NCI-H1436 treated with DMSO at 0.1 percent for 48 hours (cell line): ENCODE measurements at places on chromosomes 6 and 20.

GRCh38 chr20:39993742-39994141 is 695.3 kb downstream of the MAFB start:
- DNase-seq: no peak

DNA sequence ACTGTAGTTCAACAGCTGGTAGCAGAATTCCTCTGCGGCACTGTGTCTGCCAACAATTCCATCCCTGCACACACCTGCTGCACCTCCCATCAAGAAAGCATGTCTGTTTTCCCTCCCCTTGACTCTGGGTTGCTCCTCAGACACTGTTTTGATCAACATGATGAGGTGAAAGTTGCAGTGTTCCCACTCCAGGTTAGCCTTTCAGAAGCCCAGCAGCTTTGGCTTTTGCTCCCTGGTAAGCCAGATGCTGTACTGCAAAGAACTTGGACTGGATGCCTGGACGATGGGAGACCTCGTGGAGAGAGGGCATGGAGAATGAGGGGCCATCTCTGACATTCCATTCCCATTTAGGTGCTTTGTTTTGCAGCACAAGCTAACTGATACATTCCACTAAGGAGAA is 79.1 kb upstream of the MAFB start:
- DNase-seq: no peak

DNA sequence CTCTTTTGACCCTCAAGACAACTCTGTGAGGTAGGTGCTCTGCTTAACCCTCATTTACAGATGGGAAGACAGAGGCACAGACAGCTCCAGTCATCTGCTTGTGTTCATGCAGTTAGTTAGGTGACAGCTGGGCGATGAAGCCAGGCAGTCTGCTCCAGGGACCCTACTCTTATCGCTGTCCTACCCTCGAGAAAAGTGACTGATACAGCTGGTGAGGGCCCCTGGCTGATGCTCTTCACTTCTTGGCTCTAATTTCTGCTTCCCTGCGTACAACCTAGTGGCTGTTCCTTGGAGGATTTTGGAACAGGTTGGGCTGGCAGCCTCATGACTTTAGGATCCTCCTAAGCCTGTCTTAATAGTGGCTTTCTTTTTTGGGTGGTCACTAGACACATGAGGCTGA is 9.1 kb upstream of the TJAP1 start:
- no peak for DNase-seq

- no peak for DNase-seq
These were observed 79.5 kb upstream of the PREP start for GRCh38 chr6:105482227-105482844.

- DNase-seq: no peak
These were observed 996 bp downstream of the DOK5 start for GRCh38 chr20:54476169-54477009.

- no peak for DNase-seq
These were observed 114.9 kb downstream of the FOXC1 start for GRCh38 chr6:1724616-1725015.

GRCh38 chr6:33077908-33078307 is 2.1 kb downstream of the HLA-DPB1 start:
- no peak for DNase-seq

GRCh38 chr20:48717095-48717672 is 110.6 kb downstream of the PREX1 start:
- no peak for DNase-seq

DNA sequence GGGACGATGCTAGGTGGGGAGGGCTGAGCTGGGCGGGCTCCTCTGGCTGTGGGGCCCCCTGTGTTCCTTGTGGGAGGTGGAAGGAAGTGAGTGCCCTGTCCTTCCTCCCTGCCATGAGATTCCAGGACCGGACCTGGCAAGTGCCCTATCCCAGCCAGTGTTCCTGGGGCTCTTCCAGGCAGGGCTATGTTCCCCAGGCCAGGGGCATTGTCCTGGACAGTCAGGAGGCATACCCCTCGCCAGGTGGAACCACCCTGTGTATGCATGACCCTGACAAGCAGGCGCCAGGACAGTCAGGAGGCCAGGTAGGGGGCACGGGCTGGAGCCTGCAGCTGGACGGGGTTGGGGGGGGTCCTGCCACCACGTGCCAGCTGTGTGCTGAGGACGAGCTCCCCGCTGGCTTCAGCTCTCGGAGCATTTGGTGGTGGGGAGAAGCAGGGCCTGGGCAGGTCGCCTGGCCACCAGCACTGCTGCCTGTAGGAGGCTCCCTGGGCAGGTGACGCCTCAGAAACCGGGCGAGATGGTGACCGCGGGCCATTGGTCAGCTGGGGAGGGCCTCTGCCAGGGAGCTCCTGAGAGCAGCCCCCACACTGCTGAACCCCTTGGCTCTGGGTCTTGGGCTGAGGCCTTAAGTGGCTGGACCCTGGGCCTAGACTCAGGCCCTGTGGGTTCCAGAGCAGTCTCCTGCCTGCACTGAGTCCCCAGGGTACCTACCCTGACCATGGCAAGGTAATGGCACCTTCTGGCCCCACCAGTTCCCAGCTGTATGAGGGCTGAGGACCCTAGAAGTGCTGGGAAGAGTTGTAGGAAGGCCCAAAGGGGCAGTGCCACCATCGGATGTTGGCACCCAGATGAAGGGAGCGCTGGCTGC is 694 bp downstream of the SLC17A9 start:
- no peak for DNase-seq
